Smooth muscle cell of the umbilical artery (primary cell): ENCODE measurements at places on chromosomes 13 and 19. TPM values are rescaled to one million over a fixed set of nuclear protein-coding genes. Genes with fewer than 3 reads are reported as not detected.

KIR2DL3 gene
- not detected in 2 replicates for total RNA-seq

MAST1 gene
- 0.28 TPM in 1 of 2 replicates, not detected in the other for total RNA-seq

ZNF492 gene
- under 0.01 and 0.60 TPM in 2 replicates for total RNA-seq

LIG4 gene
- total RNA-seq, result 15.1 and 22.4 TPM in 2 replicates

MAMSTR gene
- 0.55 and 0.59 TPM in 2 replicates for total RNA-seq

LCP1 gene
- 3.3 and 8.9 TPM in 2 replicates for total RNA-seq

CPB2 gene
- total RNA-seq, result 0.05 TPM in 1 of 2 replicates, not detected in the other

VSIG10L gene
- total RNA-seq, result 0.89 and 1.4 TPM in 2 replicates

EHD2 gene
- 93.2 and 238 TPM in 2 replicates for total RNA-seq

IER2 gene
- 10.7 and 14.6 TPM in 2 replicates for total RNA-seq

TEX101 gene
- total RNA-seq, result not detected in 2 replicates

CFAP97D2 gene
- total RNA-seq, result not detected in 2 replicates

ADGRE1 gene
- not detected in 2 replicates for total RNA-seq

CLEC17A gene
- not detected in 2 replicates for total RNA-seq

MADCAM1 gene
- under 0.01 TPM in 1 of 2 replicates, not detected in the other for total RNA-seq

SPC24 gene
- total RNA-seq, result 3.9 and 16.1 TPM in 2 replicates

BST2 gene
- total RNA-seq, result 0.92 and 4.5 TPM in 2 replicates
